Frontal cortex (tissue), 4 donors: ENCODE measurements at places on chromosomes 5 and 9. TPM values are rescaled to one million over a fixed set of nuclear protein-coding genes. Genes with fewer than 3 reads are reported as not detected.

- no peak for DNase-seq
Observed at GRCh38 chr5:155507363-155507762, 493.8 kb downstream of the KIF4B start.

DNA sequence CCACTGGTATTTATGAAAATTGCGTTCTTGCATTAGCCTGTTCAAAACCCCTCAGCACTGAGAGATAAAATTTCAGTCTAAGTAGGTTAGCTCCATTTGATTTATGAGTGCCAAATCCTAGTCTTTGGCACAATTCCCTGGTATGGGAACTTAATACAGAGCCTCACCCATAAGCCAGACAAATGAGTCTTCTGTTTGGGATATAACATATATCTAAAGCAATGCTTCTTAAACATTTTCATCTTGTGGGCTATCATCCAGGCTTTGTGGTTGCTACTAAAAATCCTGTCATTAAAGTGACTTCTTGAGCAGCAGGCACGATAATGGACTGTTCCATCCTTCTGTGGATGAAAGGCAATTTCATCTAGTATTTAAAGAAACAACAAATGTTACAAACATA lies 419.5 kb upstream of the ACTBL2 start:
- no peak for DNase-seq

GRCh38 chr5:132104556-132104955 lies 31.0 kb downstream of the CSF2 start:
- DNase-seq: no peak

The PCDHB15 gene
- 18.3 TPM for total RNA-seq

The S100Z gene
- not detected for total RNA-seq

The CCDC152 gene
- 9.0 TPM for total RNA-seq
